ENCODE measurements at places on chromosomes 6 and 20. TPM values are rescaled to one million over a fixed set of nuclear protein-coding genes. Genes with fewer than 3 reads are reported as not detected.

The IL20RA gene
- total RNA-seq: not detected

The FILIP1 gene
- 0.19 TPM for total RNA-seq

The CALHM6 gene
- not detected for total RNA-seq

The SEL1L2 gene
- not detected for total RNA-seq

The SYCP2 gene
- 0.30 TPM for total RNA-seq

The PRR18 gene
- not detected for total RNA-seq

The RHAG gene
- 0.10 TPM for total RNA-seq

The TUBB gene
- total RNA-seq: 900 TPM

The TMEM244 gene
- not detected for total RNA-seq

The TNF gene
- 0.10 TPM for total RNA-seq

The TMEM217 gene
- total RNA-seq: 0.80 TPM

The TPX2 gene
- 110 TPM for total RNA-seq

The PACRG gene
- total RNA-seq: not detected

The MUC21 gene
- not detected for total RNA-seq

The ABHD12 gene
- total RNA-seq: 98.0 TPM

The DYNLT2 gene
- 0.65 TPM for total RNA-seq

The OPRM1 gene
- not detected for total RNA-seq

The CEBPB gene
- 105 TPM for total RNA-seq

The LCA5 gene
- 0.26 TPM for total RNA-seq

The BFSP1 gene
- total RNA-seq: 6.0 TPM

The ELOVL4 gene
- total RNA-seq: 1.6 TPM

The GSTA2 gene
- total RNA-seq: not detected

The ZSWIM1 gene
- 6.6 TPM for total RNA-seq

The EIF6 gene
- 367 TPM for total RNA-seq

The EYA2 gene
- total RNA-seq: 3.0 TPM

The RWDD1 gene
- total RNA-seq: 18.4 TPM

The EBF4 gene
- 2.7 TPM for total RNA-seq

The HLA-DOA gene
- 0.50 TPM for total RNA-seq

The RIPPLY2 gene
- 0.84 TPM for total RNA-seq

The TBC1D7 gene
- total RNA-seq: 37.0 TPM

The CCN5 gene
- 38.0 TPM for total RNA-seq

The MROH8 gene
- 0.81 TPM for total RNA-seq

The BPI gene
- total RNA-seq: not detected

The RAD21L1 gene
- not detected for total RNA-seq

The PKIB gene
- total RNA-seq: 1.0 TPM

The FNDC1 gene
- 0.05 TPM for total RNA-seq

The FKBP1A gene
- total RNA-seq: 522 TPM

All from A549 treated with RU486 at 1 μM for 4 hours (cell line).